Right ventricle myocardium inferior (tissue), 1 donor: ENCODE measurements at places on chromosomes 6 and 20.
A peak's percentile ranks its signal among the peaks of the same experiment; 100 is the strongest.

GRCh38 chr6:149044528-149044927 lies 273.0 kb upstream of the TAB2 start:
- DNase-seq, result no peak

DNA sequence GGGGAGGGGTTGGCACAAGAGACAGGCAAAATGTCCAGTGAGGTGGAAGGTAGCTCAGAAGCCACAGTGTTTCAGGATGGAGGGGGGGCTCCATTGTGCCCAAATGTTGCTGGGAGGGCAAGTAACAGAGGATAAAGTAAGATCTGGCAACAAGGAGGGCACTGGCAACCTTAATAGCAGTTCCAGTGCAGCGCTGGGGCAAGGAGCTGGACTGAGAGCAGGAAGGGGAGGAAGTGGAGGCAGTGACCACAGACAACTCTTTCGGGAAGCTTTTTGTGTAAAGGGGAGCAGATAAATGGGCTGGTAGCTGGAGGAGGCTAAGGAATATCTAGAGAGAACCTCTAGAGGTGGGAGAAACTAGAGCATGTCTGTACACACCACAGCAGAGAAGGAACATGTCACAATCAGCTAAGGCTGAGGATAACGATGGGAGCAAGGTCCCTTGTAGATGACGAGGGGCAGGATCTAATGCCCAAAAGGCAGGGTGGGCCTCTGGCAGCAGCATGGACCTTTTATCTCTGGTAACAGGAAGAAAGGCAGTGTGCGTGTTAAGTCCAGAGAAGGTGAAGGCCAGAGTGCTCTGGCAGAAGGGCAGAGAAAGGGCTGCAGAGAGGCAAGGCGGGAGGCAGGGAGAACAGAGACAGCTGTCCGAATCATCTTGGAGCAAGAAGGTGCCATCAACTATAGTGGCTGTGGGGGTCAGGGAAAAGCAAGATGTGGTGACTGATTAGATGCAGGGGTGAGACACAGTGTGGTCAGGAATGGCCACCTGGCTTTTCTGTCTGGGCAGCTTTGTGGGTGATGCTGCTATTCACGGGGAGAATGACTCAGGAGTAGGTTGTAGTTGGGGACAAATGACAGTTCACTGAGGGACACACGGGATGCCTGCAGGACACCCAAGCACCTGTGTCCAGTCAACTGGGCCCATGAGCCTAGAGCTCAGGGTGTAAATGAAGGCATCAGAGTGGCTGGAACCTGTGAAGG lies 17.4 kb downstream of the TMEM242 start:
- DNase-seq, result no peak

DNA sequence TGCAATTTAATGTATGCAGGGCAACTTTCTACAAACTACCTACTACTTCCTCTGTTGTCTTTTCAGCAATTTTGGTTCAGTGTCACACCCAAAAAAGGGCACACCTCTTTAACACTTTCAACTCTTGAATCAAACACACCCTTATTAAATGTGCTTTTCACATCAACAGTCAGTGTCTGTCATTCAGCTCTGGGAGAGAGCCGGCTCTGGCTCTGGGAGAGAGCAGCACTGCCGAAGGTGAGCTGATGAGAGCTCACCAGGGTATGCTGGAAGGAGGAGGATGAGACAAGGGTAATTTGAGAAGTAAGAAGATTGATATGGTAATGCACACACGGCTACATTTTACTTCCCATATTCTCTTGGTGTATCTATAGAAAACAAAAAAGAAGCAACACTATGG lies 134.3 kb downstream of the RTN4IP1 start:
- DNase-seq, result no peak

DNA sequence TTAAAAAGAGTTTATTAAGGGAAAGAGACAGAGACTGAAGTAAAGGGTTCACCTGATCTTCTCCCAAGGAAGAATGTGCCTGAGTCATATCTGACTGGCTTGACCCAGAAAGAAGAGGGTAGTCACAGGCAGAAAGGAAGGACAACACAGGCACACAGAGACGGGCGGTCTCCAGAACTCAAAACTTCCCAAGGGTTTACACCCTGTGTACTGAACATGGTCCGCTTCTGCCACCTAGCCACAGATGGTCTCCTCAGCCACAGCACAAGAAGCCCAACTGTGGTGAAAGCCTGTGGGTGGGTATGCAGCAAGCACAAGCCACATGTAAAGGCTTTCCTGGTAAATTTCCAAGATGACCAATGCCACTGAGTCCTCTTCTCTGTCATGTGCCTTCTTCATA lies 17.2 kb downstream of the UNC5CL start:
- DNase-seq, result no peak

GRCh38 chr20:15564981-15565380 lies 1008.3 kb downstream of the KIF16B start:
- no peak for DNase-seq

DNA sequence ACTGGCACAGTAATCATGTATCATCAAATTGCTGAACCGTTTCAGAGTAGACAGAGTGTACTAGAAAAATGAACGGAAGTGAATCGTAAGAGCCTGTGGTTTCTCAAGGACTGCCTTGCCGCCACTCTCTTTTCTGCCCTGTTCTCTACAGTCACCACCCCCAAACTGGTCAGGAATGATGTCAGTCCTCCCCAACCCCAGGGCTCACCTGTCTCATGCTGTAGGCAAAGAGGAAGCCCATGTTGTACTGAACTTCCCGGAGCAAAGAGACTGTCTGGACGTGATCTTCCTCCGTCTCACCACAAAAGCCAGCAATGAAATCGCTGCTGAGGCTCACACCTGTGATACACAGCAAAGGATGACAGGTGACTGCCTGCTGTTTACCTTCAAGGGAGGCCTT lies 31.0 kb downstream of the CDK5RAP1 start:
- DNase-seq, result no peak

DNA sequence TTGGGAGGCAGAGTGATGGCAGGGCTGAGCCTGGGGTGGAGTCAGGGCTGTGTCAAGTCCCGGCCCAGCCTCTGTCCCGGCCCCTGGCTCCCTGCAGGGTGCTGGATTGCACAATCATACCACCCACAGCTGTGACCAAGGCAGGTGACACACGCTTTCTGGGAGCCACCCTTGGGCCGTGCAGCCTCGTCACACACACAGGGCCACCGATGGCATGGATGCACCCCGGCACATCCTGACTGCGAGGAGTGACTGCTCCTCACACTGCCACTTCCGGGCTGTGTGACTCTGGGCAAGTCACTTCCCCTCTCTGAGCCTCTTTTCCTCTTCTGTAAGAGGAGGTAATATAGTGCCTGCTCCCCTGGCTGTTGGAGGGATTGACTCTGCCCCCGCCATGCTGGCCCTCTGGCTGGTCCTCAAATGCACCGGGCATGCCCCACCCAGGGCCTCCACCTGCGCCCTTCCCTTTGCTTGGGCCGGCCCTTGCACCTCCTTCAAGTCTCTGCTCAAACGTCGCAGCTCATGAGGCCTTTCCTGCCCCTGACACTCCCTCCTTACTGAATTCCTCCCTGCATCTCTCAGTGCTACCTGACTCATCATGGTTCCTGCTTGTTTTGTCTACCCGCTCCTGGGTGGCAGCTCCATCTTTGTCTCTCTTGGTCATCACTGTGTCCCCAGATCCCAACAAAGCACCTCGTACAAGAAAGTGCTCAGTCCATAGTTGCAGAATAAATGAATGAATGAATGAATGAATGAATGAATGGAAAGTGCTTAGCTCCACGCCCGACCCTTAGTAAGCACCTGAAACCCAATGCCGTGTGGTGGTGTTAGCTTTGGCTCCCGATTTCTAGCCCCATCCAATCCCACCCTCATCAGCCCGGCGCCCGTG lies 93.5 kb downstream of the CEBPB start:
- peak; percentile 88 for DNase-seq
